ENCODE measurements at places on chromosomes 12 and 14. TPM values are rescaled to one million over a fixed set of nuclear protein-coding genes. Genes with fewer than 3 reads are reported as not detected.

The C12orf42 gene
- not detected for total RNA-seq

The TEX22 gene
- total RNA-seq: not detected

The CSAD gene
- 9.2 TPM for total RNA-seq

The P2RX7 gene
- 3.8 TPM for total RNA-seq

The HAL gene
- not detected for total RNA-seq

The KRT75 gene
- 0.07 TPM for total RNA-seq

The SIVA1 gene
- 210 TPM for total RNA-seq

The PAX9 gene
- total RNA-seq: not detected

The FAM222A gene
- total RNA-seq: 4.2 TPM

The OR11H6 gene
- not detected for total RNA-seq

The HOXC5 gene
- total RNA-seq: 0.57 TPM

The ATP6V1D gene
- 159 TPM for total RNA-seq

The KCNK13 gene
- not detected for total RNA-seq

The CD27 gene
- total RNA-seq: not detected

The RNASE1 gene
- not detected for total RNA-seq

Measured in A172 (cell line).